ENCODE measurements at places on chromosomes 1 and 21.

- DNase-seq: no peak
These were observed 159.0 kb upstream of the BACE2 start for GRCh38 chr21:41008974-41009373.

DNA sequence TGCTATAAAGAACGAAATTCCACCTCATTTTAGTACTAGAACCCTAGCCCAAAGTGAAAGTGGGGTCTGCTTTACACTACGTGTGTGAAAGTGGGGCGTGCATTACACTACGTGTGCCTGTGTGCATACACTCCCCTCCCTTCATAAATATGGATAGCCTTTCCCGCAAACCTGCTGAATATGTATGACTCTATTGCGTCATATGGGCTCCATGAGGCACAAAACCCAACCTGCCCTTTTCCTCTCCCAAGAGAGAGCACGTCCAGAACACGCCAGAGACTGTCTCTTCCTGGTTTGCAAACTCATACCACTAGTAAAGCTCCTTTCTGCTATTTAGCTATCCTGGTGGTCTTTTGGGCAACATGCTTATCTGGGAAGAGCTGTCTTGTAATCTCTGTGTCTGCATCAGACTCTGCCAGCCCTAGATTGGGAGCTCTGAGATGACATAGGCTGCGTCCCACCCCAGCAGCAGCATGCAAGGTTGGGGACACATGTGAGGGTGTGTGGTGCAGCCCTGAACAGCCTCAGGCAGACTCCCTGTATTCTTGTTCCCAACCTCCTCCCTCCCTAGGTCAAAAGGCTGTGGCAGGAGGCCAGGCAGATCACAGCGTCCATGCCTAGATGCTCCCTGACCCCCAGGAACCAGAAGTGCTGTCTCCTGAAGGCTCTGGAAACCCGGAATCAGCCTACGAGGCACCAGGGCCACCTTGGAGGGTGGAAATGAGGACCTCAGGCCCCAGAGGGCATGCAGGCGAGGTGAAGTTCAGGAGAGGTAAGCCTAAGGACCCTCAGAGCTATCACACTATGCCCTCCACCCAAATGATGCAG, 12.3 kb upstream of the PADI1 start:
- no peak for DNase-seq

DNA sequence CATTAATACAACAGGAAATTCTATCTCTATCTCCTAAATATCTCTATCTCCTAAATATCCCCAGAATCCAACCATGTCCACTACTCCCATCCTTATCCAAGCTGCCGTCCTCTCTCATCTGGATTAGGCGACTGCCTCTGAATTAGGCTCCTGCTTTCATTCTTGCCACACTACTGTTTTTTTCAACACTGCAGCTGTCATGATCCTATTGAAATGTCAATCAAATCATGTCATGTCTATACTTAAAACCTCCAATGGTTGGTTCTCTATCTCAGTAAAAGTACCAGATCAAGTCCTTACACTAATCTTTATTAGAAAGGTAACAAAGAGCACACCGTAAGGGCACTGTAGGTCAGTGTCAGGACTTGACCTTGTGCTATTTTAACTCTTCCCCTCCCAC, 82.0 kb upstream of the NFIA start:
- DNase-seq: no peak

DNA sequence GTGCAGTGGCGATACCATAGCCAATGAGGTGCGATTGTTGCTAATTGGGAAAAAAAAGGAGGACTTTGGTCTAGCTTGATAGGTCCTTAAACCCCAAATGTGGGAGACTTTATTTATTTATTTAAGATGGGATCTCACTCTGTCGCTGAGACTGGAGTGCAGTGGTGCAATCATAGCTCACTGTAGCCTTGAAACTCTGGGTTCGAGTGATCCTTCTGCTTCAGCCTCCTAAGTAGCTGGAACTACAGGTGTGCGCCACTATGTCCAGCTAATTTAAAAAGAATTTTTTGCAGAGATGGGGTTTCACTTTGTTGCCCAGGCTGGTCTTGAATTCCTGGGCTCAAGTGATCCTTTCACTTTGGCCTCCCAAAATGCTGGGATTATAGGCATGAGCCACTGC, 24.0 kb upstream of the SRSF10 start:
- DNase-seq: no peak

- no peak for DNase-seq
These were observed 89.3 kb downstream of the PLD5 start for GRCh38 chr1:242435200-242435599.

DNA sequence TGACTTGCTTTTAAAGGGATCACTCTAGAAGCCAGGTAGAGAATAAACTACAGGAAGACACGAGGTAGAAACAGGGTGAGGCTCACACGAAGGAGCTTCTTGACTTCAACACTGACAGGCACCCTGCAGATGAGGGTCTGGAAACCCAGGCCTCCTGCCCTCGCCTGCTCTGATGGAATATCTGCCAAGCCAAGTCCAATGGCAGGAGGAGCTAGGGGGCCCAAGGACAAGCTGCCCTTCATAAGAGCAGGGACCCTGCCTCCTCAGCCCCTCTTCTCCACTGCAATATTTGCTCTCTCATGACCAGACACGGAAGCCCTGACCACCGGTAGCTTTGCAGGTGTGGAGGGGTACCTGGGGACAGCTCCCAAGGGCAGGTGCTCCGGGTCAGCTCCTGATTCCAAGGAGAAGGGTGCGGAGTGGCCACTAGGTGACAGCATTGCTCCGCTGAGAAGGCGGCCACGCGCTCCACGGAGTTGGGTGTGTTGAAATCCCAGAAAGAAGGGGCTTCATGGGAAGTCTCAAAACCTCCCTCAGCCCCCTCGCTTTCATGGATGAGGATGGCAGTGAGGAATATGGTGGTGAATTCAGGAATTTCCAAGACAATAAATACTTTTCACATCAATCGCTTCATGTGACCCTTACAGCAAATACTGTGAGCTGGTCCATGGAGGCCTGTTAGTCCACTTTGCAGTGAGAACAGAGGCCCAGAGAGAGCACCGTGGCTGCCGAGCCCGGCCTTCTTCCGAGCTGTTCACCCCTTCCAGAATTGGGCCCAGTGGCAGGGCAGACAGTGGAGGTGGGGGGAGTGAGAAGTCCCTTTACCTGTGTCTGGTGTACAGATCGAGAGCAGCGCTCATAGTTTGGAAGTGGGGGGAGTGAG, 33.2 kb upstream of the PAX7 start:
- peak; percentile 22 for DNase-seq

DNA sequence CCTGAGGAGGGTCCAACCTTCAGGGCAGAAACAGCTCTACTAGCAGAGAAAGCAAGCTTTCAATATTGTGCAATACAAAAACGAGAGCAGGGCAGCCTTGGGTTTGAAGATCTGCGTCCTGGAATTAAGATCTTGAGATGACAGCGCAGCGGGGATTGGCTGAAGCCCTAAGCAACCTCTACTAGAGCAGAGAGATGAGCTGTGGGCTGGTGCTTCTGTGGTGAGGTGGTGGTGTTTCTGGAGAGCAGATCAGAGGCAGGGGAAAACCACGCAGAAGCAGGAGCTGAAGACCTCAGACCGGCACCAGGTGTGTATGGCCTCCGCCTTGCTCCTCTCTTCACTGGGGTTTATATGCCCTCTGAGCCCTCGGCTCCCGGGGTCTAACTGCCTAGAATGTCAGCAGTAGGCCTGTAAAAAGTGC, 12.5 kb downstream of the TRAF3IP3 start:
- DNase-seq: no peak

DNA sequence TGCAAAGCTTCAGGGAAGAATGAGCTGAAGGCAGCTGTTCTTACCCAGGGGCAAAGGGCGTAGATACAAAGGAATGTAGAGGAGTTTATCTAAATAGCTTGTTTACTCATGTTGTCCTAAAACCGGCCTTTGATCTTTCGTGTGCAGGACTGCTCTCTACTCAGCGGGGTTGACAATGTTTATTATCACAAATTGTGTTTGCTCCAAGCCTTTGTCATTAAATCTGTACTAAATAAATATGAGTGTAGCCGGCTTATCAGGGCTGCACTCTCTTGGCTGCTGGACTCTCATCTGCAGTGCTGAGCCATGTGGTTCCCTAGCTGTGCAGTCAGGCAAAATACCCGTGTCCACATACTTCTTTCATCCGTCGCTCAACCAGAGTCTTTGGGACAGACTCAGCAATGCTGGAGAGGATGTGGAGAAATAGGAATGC, 199.0 kb downstream of the LBR start:
- no peak for DNase-seq

GRCh38 chr21:19999369-20000272, 998.6 kb upstream of the NCAM2 start:
- no peak for DNase-seq

GRCh38 chr1:225772323-225772768, 5.3 kb upstream of the SRP9 start:
- DNase-seq: peak; percentile 88

GRCh38 chr1:56464294-56464693, 115.1 kb downstream of the PLPP3 start:
- no peak for DNase-seq

GRCh38 chr1:45012639-45013278, 705 bp downstream of the UROD start:
- peak; percentile 56 for DNase-seq

DNA sequence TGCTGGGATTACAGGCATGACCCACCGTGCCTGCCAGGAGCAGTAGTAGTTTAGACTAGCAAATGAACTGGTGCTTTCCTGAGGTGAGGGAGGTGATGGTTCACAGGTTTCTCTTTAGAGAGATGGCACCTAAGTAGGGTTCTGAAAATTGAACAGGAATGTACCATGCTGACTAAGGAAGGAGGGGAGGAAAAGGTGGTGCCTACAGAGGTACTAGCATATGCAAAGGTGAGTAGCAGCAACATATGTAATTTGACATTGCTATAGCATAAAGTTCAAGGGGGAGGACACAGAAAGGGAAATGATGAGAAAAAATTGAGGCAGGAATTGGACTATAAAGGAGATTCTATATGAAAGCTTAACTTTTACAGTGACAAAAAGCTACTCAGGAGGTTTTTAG, 65.9 kb upstream of the RBM34 start:
- DNase-seq: no peak

DNA sequence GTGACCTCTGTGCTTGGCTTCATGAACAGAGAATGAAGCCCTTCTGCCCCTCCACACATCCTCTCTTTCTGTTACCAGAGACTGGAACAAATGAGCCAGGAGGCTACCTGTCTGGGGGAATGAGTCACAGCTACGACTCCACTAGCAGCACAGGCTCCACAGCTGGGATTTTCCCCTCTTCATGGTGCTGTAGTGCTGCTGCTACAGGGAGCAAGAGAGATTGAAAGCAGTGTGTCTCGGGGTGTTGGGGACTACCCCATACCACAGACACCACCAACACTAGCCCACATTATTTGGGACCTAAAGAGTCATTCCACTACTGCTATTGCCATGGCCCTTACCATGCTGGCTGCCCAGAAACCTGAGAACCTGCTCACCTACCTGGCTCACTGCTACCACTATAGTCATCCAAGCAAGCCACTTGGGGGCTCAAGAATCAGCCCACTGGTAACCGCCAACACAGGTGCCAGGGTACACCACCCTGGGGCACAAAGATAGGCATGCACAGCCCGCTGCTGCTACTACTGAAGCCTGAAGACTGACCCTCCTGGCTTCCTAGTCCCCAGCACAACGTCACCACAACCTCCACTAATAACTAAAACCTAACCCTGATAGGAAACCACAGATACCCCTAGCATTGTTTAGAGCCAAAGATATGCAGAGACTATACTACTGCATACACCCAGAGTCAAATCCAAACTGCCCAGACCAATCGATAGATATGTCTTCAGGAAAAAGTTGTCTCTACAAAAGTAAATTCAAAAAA, 17.7 kb downstream of the CD1E start:
- no peak for DNase-seq

DNA sequence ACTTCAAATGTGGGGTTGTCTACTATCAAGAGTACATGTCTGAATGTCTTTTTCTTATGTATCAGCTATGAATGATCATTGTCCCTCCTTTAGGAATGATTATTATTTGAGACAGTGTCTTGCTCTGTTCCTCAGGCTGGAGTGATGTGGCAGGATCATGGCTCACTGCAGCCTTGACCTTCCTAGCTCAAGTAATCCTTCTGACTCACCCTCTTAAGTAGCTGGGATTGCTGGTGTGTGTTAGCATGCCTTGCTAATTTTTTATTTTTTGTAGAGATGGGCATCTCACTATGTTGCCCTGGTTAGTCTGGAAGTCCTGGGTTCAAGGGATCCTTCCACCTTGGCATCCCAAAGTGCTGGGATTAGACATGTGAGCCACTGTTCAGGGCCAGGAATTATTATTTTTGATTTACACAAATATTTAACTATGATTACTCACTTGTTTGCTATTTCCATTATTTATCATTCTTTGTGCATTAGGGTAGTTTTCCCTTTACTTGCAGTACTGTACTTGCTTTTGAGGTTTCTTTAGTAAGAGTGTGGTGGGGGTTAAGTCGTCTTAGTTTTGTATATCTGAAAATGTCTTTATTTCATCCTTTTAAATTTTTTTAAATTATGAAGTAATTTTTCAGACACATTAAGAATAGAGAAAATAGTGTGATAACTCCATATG, 12.8 kb downstream of the S100A7 start:
- DNase-seq: no peak

GRCh38 chr1:199684686-199685273, 342.7 kb upstream of the NR5A2 start:
- DNase-seq: peak; percentile 74

DNA sequence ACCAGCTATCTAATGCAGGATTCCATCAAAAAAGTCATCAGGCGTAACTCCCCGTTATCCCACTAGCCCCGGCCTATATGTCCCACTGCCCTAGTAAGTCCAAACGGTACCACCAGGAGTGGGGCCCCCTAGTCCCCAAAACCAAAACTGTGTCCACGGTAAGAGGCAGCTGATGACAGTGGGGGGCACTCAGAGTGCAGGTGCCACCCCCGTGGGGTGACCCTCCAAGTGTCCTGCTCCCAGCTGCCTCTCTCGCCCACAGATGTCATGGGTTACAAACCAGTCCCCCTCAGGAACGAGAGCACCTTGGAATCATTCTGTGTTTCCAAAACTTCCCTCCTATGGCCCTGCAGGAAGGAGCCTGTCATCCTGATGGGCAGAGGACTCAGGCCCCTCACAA, 10.9 kb upstream of the AURKAIP1 start:
- no peak for DNase-seq
